Activated T-helper 1 cell treated with anti-CD3 and anti-CD28 coated beads, Interleukin-12 subunit alpha, Interleukin-12 subunit beta, Interleukin-2, Interleukin-4 antibody, amounts not matched to agents 30 ng/mL and 10 ng/mL and 1 ng/mL, durations not matched to agents 14 hours and 24 hours and 36 hours (primary cell): ENCODE measurements at places on chromosomes 4 and X. TPM values are rescaled to one million over a fixed set of nuclear protein-coding genes. Genes with fewer than 3 reads are reported as not detected.

GRCh38 chr4:592825-593520 is 16.9 kb upstream of the TMEM271 start:
- DNase-seq: no peak

DNA sequence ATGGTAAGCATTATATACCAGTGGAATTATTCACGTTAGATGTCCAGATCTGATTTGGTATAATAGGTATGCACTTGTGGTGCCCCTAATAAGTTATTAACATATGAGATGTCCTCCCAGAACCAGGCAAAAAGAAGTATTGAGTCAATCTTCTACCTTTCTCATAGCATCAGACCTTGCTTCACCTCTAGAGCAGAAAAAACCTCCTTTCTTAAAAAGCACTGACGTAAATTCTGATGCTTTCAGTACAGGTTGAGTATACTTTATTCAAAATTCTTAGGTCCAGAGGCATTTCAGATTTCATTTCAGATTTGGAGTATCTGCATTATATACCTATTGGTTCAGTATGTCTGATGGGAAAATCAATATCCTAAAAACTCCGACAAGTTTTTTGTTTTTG is 22.4 kb downstream of the LEF1 start:
- DNase-seq: no peak

The CTAG1A gene
- not detected in 2 replicates for total RNA-seq

The AP1S2 gene
- 20.7 and 35.3 TPM in 2 replicates for total RNA-seq

GRCh38 chr4:108051343-108051742 is 61.7 kb downstream of the HADH start:
- no peak for DNase-seq

The PRICKLE3 gene
- total RNA-seq: 19.5 and 20.4 TPM in 2 replicates

The LPAR4 gene
- not detected in 2 replicates for total RNA-seq

DNA sequence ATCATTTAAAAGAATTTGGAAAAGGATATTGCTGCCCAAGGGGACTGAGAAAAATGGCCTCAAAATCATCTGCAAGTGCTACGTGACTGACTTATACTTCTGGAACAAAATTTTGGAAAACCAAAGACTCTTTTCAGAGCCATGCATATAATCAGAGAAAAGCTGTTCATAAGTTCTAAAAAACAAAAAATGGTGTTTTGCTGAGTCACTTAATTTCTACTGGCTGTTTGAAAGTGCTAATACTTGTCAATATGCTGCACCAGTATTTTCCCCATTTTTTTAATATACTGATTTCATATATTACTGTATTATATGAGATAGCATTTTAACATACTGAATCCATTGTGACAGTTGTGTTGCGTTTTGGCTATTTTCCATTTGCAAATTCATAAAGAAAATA is 61.5 kb upstream of the ZMAT1 start:
- DNase-seq: no peak
